ENCODE measurements at places on chromosomes 3 and 15. TPM values are rescaled to one million over a fixed set of nuclear protein-coding genes. Genes with fewer than 3 reads are reported as not detected.
A peak's percentile ranks its signal among the peaks of the same experiment; 100 is the strongest.

DNA sequence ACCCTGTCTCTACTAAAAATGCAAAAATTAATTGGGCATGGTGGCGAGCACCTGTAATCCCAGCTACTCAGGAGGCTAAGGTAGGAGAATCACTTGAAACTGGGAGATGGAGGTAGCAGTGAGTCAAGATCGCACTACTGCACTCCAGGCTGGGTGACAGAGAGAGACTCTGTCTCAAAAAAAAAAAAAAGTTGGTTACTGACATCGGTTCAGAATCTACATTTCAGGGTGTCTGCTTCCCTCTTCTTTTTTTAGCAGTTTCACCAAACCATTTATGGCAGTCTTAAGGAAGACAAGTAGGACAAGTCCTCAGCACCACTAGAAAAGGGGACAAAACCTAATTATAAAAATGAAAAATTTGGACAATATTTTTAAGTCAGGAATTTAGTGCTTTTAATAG lies 3.3 kb upstream of the USP4 start:
- no peak for DNase-seq

DNA sequence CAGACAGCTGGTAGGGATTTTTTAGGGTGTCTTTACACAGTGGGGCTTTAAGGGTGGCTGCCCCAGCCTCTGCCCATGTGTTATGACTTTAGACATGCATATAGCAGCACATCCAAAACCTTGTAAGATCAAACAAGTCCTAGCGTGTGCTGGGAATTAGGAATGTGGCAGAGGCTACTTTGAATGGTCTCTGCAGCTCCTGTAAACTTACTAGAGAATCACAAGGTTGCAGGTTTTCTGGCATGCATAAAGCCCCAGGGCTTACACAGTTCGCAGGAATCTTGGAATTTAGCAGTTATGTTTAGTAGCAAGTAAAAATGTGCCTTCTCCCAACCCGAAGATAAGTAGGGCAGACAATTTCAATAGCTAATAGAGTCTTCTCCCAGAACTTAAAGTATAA lies 46.9 kb upstream of the COL6A6 start:
- DNase-seq: no peak

GRCh38 chr15:43274136-43274535 lies 7.4 kb upstream of the TGM5 start:
- peak; percentile 80 for DNase-seq

GRCh38 chr15:57580428-57580827 lies 11.3 kb upstream of the MYZAP start:
- DNase-seq: no peak

DNA sequence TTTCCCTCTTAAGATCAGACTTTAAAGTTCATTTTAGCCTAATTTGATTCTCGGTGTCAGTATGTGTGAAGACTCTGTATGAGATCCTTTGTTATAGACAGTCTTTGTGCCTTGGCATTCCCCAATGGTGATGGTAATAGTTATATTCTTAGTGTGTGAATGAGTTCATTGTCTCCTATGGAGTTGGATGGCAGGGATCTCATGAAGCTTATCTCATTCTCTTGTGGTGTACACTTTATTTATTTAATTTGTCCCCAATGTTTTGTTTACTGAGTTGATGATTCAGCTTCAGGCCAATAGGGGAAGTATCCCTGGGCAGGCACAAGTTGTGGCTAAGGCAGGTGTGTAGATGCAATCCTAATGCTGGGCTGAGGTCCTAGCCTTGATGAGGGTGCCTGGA lies 222.0 kb upstream of the DPPA4 start:
- DNase-seq: no peak

Gene TMEM40
- total RNA-seq: 4.5 TPM

Gene ISL2
- not detected for total RNA-seq

Data from left ventricle myocardium inferior (tissue), 1 donor.